ENCODE measurements at places on chromosomes 7 and 10. TPM values are rescaled to one million over a fixed set of nuclear protein-coding genes. Genes with fewer than 3 reads are reported as not detected.

Gene RBP4
- total RNA-seq, result 0.24 TPM

Gene DBF4
- total RNA-seq, result 16.0 TPM

Gene SCIN
- total RNA-seq, result 5.3 TPM

Gene VWDE
- total RNA-seq, result 3.6 TPM

Gene MTG1
- total RNA-seq, result 25.8 TPM

Gene NRF1
- 12.5 TPM for total RNA-seq

Gene GPER1
- total RNA-seq, result 0.21 TPM
